ENCODE measurements at places on chromosomes 2 and 18.

- no peak for DNase-seq
Measured at GRCh38 chr2:172843902-172844715, 108.5 kb downstream of the RAPGEF4 start.

DNA sequence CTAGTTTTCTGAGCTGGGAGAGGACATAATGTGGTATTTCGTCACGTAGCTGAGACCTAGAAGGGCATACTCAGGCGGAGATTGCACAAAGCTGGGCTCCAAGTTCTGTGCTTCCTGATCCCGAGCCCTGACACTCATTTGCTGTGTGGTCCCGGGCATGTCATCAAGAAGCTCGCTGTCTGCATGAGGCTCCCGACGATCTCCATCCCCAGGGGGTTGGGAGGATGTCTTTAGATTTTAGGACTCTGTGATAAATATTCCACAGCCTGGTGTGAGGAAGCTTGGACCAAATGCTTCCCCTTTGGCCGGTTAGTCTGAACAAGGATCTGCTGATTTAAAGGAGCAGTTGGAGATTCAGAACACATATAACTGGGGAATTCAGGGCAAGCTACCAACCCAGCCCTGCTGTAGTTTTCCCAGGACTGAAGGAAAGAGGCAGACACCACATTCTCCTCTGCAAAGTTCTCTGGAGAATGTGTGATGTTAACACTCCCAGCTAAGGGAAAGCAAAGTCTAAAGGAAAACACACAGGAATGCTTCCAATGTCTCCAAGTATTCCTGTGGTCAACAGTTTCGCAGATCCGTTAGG is 2.3 kb downstream of the KCNE4 start:
- no peak for DNase-seq

GRCh38 chr2:1231466-1232063 is 181.7 kb upstream of the TPO start:
- DNase-seq = no peak

DNA sequence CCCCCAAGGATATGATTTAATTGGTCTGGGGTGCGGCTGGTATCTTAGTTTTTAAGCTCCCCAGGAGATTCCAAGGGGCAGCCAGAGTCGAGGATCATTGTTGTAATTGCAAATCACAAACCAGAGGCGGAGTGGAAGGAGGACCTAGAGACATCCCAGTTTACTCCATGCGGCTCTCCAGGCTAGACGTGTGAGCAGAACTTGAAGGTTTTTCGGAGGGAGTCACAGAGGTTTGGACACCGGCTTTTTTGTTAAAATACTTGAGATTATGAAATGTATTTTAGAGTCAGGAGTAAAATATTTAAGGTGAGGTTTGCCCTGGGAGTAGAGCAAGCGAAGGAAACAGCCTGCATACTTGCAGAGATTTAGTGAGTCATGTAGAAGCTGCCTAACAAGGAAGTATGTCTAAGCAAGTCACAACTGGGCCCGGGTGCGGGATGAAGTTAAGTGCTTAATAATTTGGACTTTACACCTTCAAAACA is 39.5 kb downstream of the TGOLN2 start:
- DNase-seq = no peak

DNA sequence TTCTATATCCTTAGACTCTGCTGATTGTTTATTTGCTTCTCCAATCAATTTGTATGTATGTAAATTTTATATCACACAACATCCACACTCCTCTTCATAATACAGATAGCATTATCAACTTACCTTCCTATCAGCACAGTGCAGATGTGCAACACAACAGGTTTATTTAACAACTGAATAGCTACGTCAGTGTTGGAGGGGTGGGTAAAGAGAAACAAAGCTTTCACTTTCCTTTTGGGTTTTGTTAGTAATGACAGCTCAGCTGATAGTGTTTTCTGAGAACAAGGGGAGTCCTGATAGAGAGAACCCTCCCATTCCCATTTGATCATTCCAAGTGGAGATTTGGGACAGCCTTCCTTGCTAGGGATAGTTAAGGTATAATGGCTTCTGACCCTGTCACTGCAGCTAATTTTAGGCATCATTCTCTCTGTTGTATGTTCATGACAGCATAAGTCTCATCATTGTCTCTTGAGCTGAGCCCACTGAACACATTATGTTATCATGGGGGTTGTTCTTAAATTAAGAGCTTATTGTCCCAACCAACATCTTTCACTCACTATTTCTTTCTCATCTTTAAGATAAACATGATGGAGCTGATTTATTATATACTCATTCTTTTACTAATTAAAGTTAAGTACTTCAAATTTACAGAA is 227.7 kb downstream of the GPD2 start:
- DNase-seq = no peak

DNA sequence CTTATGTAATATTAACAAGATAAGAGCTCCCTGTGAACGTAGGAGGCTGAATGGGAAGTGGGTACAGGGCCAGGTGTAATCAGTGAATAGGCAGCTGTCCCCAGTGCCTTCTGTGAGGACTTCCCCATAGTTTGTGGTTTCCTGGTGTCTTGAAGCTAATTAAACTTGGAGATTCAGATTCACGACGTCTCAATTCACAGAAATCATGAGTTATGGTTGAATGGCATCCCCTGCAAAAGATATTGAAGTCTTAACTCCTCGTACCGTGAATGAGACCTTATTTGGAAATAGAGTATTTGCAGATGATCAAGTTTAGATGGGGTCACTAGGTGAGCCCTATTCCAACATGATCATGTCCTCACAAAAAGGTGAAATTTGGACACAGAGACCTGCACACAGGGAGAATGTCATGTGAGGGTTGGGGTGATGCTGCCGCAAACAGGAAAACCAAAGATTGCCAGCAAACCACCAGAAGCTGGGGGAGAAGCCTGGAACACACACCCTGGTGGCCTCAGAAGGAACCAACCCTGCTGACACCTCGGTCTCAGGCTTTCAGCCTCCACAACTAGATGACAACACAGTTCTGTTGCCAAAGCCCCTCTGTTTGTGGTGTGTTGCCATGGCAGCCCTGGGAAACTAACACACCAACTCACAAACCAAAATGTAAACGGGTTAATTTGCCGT is 13.2 kb downstream of the ARL4C start:
- DNase-seq = peak; percentile 24

DNA sequence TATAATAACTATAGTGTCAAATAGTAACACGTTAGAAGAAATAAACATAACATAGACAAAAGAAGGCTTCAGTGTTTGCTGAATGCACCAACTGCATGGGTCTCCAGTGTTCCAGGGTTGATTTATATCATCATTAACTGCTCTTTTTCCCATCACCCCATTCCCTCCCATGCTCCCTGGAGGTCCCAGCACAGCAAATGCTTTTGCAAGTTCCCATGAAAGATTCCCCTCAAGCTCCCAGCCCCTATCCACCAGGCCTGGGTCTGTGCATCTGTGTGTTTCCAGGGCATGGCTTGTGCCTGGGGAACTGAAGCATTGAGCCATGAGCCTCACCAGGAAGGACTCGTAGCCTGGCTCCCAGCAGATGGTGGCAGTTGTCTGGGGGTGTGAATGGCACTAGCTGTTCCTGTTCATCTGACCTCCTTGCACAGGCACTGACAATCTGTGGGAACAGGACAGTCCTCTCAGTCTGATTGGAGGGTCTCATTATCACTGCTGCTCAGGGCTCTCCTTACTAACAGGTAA is 164.6 kb upstream of the RMP24 start:
- DNase-seq = no peak

GRCh38 chr2:54836477-54836876 is 113.0 kb downstream of the EML6 start:
- no peak for DNase-seq

DNA sequence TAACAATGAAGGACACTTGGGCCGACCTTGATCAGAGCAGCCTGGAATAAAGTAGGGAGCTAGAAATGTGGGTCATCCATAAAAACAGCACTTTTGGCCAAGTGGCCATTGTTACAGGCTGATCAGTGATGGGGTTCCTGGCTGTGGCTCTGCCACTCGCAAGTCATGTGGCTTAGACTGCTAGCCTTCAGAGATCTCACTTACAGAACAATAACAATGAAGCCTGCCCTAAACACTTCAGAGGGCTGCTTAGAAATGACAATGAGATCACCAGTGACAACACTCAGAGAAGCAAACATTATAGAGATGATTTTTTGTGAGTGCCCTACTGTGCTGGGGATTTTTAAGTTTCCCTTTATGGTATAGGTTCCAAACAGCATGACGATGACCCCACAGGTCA is 107.9 kb upstream of the LMAN1 start:
- DNase-seq = no peak

GRCh38 chr18:7950380-7951136 is 383.4 kb downstream of the PTPRM start:
- DNase-seq = no peak

DNA sequence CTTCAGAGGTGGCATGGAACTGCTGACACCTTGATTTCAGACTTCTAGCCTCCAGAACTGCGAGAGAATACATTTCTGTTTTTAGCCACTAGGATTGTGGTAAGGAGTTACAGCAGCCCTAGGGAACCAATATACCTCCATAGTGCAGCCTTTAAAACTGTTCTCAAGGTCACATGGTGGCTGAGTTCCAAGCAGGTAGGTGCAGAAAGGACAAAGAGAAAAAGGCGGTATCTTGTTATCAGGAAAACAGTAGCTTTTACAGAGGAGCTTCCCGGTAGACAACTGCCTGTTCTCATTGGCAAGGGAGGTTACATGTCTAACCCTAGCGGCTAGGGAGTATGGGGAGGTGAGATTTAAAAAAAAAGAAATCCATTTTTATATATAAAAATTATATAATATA is 96.2 kb upstream of the BCL2L11 start:
- no peak for DNase-seq

DNA sequence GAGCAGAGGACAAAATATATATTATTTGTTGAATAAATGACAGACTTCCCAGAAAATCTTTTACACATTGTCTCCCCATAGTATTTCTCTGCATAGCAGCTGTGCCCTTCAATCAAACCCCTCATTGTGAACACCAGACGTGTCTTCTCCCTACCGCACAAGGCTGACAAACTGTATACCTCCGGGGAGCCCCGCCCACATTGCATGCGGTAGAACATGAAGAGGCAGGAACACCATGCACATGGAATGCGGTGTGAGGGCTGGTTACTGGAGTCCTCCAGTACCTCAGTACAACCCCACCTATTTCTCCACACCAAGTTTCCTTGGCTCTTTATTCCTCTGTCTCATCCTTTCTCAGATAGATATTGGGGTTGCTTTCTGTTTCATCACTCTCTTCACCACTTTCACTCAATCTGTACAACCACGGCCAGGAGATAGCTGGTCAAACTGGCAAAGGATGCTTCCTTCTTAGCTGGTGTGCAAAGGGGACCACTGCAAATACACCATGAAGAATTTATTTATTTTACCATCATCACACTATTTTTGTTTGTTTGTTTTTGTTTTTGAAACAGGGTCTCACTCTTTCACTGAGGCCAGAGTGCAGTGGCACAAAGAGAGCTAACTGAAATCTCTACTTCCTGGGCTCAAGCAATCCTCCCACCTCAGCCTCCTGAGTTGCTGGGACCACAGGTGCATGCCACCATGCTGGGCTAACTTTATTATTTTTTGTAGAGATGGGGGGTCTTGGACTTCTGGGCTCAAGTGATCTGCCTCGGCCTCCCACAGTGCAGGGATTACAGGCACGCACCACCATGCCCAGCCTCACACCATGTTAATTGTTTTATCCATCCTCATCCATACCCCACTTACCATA is 2.3 kb upstream of the NBAS start:
- no peak for DNase-seq

DNA sequence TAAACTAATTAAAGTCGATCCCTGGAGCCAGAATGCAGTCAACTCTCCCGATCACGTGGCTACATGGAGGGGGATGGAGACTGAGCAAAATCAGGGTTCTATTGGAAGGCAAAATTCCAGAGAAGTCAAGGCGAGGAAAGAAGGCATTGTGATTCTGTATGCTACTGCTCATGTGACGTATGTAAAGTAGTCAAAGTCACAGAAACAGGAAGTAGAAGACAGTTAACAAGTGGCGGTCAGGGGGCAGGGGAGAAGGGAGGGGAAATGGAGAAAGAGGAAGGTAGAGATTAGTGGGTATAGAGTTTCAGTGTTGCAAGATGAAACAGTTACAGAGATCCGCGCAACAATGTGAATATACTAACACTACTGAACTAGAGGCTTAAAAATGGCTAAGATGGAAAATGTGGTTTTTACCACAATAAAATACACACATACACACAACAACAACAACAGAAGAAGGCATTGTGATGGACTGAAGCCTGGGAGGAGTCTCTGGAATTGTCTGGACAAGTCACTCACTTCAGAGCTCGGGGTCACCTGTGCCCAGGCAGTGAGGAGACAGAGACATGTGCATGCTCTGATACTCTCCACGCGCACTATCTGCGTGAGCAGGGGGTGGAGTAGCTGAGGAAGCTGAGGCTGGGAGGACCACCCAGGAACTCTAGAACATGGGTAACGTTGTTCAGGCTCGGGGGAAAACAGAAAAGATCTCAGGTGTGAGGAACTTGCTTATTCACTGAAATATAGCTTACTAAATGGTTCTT is 89.9 kb upstream of the CDCA7 start:
- no peak for DNase-seq

DNA sequence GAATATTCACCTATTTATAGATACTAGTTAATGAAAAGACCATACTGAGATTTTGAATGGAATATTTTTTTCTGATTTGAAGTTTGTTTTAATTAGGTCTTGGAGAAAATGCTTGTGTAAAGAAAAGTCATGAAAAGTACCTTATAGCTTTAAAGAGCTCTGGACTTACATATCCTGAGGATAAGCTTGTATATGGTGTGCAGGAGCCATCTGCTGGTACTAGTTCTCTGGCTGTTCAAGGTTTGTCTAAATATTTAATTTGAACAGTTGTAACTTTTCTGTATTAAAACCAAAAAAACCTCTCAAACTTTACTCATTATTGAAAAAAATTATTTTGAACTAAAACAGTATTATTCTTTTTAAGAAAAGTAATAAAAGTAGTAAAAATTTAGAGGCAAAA is 50.1 kb downstream of the UBR3 start:
- DNase-seq = no peak

- DNase-seq = no peak
Measured at GRCh38 chr2:205705511-205706349, 23.4 kb downstream of the NRP2 start.

GRCh38 chr2:227125506-227125905 is 38.5 kb downstream of the COL4A4 start:
- no peak for DNase-seq

DNA sequence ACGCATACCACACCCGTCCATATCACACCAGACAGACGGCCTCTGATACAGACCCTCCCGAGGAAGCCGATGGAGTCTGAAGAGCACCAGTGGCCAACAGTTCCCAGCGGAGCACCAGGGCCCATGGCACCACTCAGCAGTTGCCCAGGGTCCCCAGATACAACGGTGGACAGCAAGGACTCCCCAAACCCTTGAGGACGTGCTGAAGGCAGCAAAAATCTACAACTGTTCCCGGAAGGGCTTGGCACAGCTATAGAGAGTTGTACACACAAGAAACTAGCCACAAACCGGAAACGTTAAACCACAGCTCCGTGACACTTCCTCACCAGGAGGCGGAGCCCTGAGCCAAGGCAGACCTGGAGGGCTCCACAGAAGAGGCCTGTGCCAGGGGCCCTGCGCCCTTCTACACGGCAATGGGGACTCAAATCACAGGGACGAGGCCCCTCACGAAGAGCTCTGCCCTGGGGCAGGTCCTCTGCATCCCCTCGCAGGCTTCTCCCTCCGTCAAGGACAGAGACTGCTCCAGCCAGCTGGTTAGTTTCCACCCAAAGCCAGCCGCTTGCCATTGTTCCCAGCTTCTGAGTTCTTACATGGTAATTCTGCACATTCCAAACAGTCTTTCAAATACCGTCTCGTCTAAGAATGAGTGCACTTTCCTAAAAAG is 133.4 kb downstream of the HDAC4 start:
- peak; percentile 84 for DNase-seq
